NCI-H526 treated with DMSO at 0.1 percent for 48 hours (cell line): ENCODE measurements at places on chromosomes 12 and 14.
A peak's percentile ranks its signal among the peaks of the same experiment; 100 is the strongest.

DNA sequence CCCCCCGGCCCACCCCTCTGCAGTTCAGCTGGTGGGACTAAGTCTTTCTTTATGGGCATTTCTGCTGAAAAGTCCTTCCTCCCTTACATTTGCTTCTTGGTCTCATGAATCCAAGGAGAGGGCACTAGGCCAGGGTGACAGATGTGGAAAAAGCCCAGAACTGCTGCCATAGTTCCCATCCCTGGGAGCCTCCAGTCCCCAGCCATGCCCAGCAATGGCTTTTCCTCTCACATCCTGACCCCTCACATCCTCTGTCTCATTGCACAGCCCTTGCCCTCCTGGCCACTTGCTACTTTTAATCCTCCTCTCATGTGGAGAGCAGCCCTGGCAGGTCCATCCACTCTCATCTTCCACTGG lies 122.5 kb downstream of the ZFP36L1 start:
- DNase-seq: no peak

GRCh38 chr14:41609704-41610183 lies 3.1 kb downstream of the LRFN5 start:
- no peak for DNase-seq

GRCh38 chr14:86935241-86935885 lies 1057.6 kb downstream of the GALC start:
- no peak for DNase-seq

GRCh38 chr12:112828541-112828940 lies 37.0 kb downstream of the RPH3A start:
- DNase-seq: no peak

DNA sequence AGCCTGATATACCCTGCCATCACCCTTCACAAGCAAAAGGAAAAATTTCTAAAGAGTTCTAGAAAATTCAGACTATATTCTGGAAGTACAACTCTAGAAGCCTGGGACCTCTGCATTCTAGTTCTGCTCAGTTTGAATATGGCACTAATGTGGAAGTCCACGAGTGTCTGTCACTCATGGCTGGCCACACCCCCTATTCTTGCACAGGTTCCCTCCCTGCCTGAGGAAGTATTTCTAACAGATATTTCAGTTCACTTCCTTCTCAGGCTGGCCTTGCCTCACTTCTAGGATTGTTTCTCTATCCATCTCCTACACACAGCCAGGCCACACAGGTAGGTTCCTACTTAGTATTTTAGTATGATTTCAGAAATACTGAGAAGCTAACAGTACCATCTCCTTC lies 67.4 kb downstream of the PHLDA1 start:
- DNase-seq: no peak

DNA sequence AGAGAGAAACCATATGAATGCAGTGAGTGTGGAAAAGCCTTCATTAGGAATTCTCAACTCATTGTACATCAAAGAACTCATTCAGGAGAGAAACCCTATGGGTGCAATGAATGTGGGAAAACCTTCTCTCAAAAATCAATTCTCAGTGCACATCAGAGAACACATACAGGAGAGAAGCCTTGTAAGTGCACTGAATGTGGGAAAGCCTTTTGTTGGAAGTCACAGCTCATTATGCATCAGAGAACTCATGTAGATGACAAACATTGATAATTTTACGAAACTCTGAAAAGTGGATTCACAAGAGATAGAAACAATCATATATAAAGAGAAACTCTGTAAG lies 22.9 kb downstream of the ZNF268 start:
- no peak for DNase-seq

- no peak for DNase-seq
These were observed 41.1 kb downstream of the ERG28 start for GRCh38 chr14:75619548-75619947.

DNA sequence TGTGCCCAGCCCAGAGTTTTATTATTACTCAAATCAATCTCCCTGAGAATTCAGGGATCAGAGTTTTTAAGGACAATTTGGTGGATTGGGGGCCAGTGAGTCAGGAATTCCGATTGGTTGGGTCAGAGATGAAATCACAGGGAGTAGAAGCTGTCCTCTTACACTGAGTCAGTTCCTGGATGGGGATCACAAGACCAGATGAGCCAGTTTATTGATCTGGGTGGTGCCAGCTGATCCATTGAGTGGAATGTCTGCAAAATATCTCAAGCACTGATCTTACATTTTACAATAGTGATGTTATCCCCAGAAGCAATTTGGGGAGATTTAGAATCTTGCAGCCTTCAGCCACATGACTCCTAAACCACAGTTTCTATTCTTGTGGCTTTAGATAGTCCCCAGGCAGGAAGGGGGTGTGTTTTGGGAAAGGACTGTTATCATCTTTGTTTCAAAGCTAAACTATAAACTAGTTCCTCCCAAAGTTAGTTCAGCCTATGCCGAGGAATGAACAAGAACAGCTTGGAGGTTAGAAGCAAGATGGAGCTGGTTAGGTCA lies 89.1 kb upstream of the CNOT2 start:
- no peak for DNase-seq

DNA sequence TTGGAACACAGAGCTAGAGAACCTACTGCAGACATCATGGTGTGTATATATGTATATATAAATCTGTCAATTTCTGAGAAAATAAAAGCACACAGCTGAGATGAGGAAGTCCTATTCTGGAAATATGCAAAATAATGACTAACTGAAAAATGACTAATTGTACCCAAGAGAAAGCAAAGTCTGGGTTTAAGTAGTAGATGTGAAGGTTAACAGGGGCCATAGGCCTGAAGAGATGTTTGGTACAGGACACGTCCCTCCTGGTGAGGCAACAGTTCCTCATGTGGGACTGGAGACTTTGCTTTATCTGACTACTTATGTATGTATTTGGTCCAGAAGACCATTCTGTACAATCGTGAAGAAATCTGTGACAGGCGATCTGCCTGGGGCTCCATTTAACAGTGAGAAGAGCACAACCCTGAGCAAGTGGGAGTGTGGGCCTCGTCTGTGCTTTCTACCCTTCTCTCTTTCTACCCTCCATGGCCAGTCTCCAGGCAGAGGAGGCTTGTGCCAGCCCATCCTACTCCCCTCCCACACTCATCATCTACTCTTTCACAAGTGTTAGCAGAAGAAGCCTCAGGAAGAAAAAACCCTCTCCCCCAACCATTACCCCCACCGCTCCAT lies 67.5 kb downstream of the SLC41A2 start:
- no peak for DNase-seq

DNA sequence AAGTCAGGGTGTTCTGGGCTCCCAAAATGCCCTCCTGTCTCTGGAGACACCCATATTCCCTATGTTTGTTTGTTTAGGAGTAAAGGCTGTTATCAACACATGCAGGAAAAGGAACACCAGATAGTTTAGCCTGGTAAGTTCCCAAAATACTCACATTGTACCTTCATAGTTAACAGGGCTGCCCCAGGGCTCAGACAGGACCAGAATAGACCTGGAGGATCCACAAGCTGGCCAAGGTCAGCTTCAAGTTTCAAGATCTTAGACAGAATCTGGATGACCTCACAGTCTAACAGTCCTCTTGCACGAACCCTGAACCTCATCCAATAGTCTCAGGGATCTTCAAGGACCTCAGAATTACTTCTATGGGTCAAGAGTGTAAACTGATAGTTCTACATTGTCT lies 18.1 kb upstream of the HSP90B1 start:
- no peak for DNase-seq

- no peak for DNase-seq
These were observed 111.4 kb downstream of the DACT1 start for GRCh38 chr14:58749066-58749669.

GRCh38 chr14:49546766-49547165 lies 39.4 kb downstream of the RPS29 start:
- no peak for DNase-seq

GRCh38 chr12:122969676-122970075 lies 3.4 kb upstream of the ABCB9 start:
- peak; percentile 98 for DNase-seq

GRCh38 chr12:17810399-17810798 lies 279.6 kb downstream of the RERGL start:
- no peak for DNase-seq

GRCh38 chr14:50333014-50333509 lies 20.9 kb downstream of the DMAC2L start:
- DNase-seq: no peak

DNA sequence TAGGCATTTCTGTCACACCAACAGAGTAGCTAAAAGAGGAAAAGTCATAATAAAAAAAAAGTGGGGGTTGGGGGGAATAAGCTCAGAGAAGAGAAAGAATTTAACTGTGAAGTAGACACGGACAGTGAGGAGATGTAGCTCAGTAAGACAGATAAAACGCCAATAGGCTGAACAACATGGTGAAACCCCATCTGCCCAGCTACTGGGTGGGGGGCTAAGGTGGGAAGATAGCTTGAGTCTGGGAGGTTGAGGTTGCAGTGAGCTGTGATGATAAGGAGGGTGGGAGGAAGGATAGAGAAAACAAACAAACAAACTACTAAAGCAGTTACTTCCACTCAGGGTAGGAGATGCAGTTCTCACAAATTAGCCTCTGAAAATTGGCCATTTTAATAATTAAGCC lies 25.0 kb downstream of the HECTD4 start:
- DNase-seq: no peak

GRCh38 chr14:74975059-74975810 lies 19.8 kb upstream of the PGF start:
- DNase-seq: no peak

DNA sequence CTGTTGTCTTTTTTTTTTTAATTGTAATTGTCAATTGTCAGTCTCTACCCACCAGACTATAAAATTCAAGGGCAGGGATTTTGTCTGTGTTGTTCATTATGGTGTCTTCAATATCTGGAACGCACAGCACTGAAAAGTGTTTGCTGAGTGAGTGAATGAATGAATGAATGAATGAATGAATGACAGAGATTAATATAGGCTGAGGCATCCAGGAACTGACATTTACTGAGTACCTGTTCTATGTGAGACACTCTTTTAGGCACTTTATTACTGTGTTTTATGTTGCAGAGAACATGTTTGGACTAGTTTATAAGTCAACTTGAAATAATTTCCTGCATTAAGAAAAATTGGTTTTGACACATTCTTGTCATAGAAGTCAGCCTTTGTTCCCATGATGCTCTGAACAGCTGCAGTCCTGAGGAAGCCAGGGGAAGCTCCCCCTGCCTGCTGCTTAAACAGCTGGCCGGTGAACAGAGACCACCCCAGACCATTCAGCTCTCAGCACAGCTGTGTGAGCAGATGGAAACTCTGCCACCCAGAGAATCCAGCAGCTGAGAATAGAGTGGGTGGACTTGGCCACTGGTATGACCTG lies 160.7 kb upstream of the CCND2 start:
- no peak for DNase-seq

GRCh38 chr12:132560614-132561426 lies 49.6 kb downstream of the LRCOL1 start:
- peak; percentile 88 for DNase-seq

DNA sequence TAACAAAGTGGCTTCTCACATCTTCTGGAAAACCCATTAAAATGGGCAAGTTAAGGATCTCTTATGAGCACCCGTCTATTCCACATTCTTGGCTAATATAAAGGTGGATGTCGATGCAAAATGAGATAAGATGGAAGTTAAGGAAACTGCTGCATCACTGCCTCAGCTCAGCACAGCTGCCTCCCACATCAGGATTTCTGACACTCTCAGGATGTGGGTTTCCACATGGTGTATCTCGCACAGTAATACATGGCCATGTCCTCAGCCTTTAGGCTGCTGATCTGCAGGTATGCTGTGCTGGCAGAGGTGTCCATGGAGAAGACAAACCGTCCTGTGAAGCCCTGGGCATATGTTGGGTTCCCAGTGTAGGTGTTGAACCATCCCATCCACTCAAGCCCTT lies 1348.0 kb downstream of the TMEM121 start:
- DNase-seq: no peak

- no peak for DNase-seq
These were observed 25.7 kb downstream of the WDR89 start for GRCh38 chr14:63616015-63616414.

DNA sequence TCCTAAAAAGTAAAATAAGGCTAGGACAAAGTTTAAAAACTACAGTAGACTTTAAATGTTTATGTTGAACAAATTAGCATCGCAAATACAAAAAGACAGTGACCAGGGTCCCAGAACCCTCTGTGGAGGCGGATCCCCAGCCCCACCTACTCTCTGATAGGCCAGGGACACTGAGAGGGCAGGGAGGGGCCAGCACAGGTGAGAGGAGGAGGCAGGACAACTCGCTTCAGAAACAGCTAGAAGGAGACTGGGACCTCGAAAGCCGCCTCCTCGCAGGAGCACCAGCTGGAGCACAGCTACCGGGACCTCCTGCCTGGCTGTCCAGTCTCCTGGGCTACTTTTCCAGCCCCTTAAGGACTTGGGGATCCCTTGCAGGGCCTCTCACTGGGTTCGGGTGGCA lies 992 bp downstream of the DNAH10 start:
- no peak for DNase-seq

DNA sequence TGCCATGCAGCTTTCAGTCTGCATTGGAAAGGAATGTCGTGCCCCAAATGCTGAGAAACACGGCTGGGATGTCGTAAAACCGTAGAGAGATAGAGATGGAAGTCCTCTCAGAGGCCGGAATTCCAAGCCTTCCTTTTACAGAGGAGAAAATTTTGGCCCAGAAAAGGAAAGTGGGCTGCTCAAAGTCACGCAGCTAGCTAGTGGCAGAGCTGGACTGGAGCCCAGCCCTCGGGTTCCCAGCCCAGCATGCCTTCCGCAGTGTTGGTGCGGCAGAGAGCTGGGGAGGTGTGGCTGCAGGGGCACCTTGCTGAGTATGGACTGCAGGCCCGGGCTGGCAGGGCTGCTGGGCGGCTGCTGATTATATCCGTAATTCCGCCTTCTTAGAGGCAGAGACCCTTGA lies 50.3 kb downstream of the KCNA1 start:
- DNase-seq: no peak

DNA sequence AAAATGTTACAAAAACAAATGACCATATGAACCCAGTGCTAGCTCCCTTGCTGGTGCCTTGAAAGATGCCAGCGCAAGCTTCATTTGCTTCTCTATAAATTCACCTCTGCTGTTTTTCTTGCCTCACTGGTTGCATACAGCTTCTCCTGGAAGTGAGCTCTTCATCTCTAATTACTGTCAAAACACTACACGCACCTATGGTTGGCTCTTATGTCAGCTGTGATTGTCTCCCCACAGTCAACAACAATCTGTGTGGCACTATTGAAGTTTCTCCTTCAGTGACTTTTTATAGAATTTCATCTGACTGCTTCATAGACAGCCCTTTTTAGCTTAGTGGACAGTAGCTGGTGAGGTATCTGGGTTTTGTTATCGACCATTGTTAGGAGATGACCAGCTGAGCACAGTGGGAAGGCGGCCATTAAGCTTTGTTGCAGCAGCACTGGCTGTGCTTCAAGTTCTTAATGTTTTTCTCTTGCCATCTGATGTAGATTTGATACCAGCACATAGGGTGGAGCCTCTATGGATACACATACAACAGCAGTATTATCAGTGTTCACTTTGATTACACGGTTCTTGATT lies 131.8 kb downstream of the KITLG start:
- DNase-seq: no peak
